Esophagus squamous epithelium (tissue), 5 donors: ENCODE measurements at places on chromosomes 6 and 20.

DNA sequence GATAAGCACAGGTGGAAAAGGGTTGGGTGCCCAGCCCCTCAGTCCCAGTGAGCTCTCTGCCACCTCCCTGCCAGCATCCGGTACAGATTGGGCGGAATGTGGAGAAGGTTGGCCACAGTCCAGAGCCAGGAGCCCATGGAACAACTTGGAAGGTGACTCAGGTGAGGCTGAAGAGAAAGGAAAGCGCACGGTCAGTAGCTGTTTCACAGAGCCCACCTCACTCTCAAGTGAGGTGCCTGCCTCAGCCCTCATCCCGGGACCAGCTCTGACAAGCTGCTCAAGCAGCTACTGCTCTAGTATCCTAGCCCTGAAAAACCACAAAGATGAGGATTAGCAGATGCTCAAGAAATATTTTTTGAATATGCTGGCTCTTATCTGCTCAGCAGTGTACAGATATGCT is 1.1 kb upstream of the MMP24OS start:
- H3K36me3 ChIP-seq = peaks cover 19% of the 10 kb centered on the region
- peaks cover 82% of the 10 kb centered on the region for H3K4me1 ChIP-seq
- DNase-seq = no peak
- no peak overlapping the region for H3K4me3 ChIP-seq

- no peaks in the 10 kb centered on the region for H3K36me3 ChIP-seq
- no peaks in the 10 kb centered on the region for H3K4me1 ChIP-seq
- H3K27ac ChIP-seq = no peak overlapping the region
- no peak overlapping the region for H3K4me3 ChIP-seq
Observed at GRCh38 chr20:10824750-10825500, 151.1 kb upstream of the JAG1 start.

GRCh38 chr6:35650015-35650414 is 38.7 kb downstream of the FKBP5 start:
- peaks cover 35% of the 10 kb centered on the region for H3K4me1 ChIP-seq
- H3K36me3 ChIP-seq = peaks cover 5% of the 10 kb centered on the region
- H3K27me3 ChIP-seq = no peaks in the 10 kb centered on the region
- H3K4me3 ChIP-seq = no peak overlapping the region

GRCh38 chr6:21596949-21597682 is 3.6 kb downstream of the SOX4 start:
- peaks cover 9% of the 10 kb centered on the region for H3K4me1 ChIP-seq
- H3K4me3 ChIP-seq = peak overlapping the region; percentile 75
- H3K27ac ChIP-seq = peak overlapping the region; percentile 92
- H3K36me3 ChIP-seq = no peaks in the 10 kb centered on the region
- no peak for DNase-seq

- DNase-seq = no peak
- H3K4me3 ChIP-seq = no peak overlapping the region
- no peaks in the 10 kb centered on the region for H3K27me3 ChIP-seq
- no peak overlapping the region for H3K27ac ChIP-seq
- H3K4me1 ChIP-seq = no peaks in the 10 kb centered on the region
- no peaks in the 10 kb centered on the region for H3K36me3 ChIP-seq
Observed at GRCh38 chr6:115894426-115894992, 166.2 kb downstream of the FRK start.

GRCh38 chr6:108080010-108080780 is 5.7 kb upstream of the OSTM1 start:
- H3K4me3 ChIP-seq = no peak overlapping the region
- peaks cover 1% of the 10 kb centered on the region for H3K4me1 ChIP-seq
- H3K36me3 ChIP-seq = no peaks in the 10 kb centered on the region
- DNase-seq = no peak

DNA sequence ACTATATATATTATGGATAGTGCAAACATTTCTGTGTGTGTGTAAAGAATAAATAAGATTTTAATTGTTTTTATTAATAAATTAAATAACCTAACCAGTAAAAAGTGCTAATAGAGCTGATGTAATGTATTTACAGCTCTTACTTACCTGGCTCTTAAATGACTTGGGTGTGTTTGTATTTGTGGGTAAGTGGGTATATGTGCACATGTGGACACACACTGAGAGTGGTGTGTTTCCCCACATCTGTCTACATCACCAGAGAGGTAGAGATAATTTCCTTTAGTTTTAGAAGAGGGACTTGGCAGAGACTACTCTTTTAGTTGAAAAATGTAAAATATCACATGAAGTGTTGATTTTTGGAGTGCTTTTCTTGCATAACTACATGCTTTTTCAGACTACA is 76.0 kb downstream of the UST start:
- H3K4me1 ChIP-seq = peaks cover 7% of the 10 kb centered on the region
- no peak overlapping the region for H3K4me3 ChIP-seq
- no peaks in the 10 kb centered on the region for H3K27me3 ChIP-seq

- no peaks in the 10 kb centered on the region for H3K4me1 ChIP-seq
- no peak for DNase-seq
- H3K4me3 ChIP-seq = no peak overlapping the region
- H3K27ac ChIP-seq = peak overlapping the region; percentile 64
Observed at GRCh38 chr6:21856456-21856825, 262.9 kb downstream of the SOX4 start.

DNA sequence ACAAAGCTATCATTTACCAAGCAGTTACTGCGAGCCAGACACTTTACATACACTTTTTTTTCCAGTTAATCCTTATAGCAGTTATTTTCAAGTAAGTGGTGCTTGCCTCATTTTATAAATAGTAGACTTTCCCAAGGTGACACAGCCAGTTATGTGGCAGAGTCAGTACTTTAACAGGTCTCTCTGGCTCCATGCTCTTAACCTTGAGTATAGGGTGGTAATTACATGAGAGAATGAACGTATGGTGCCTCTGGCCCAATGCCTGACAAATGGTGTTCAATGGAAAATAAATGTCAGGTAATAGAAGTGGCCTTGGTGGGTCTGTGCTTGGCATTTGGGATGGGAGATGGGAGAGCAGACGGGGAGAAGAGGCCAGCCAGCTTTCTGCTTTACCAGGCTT is 316.3 kb downstream of the SLC35F1 start:
- no peaks in the 10 kb centered on the region for H3K4me1 ChIP-seq
- DNase-seq = no peak
- H3K4me3 ChIP-seq = no peak overlapping the region
- H3K27ac ChIP-seq = no peak overlapping the region

DNA sequence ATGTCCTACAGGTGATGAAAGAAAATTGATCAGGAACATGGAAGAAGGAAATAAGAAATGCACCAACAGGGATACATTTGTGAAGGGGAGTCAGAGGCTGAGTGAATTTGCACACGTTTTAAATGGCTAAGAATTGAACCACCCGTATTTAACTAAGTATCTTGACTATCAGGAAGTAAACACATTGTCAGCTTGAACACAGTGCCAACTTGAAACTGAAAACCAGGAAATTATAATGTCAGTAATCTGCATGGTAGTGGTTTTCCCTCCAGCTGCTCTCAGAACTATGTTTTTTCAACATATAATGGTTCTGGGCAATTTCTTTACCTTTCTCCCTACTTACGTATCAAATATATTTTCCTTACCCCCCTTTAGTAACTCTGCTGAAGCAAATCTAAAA is 366.5 kb upstream of the POU3F2 start:
- H3K36me3 ChIP-seq = no peaks in the 10 kb centered on the region
- DNase-seq = no peak
- no peaks in the 10 kb centered on the region for H3K27me3 ChIP-seq

DNA sequence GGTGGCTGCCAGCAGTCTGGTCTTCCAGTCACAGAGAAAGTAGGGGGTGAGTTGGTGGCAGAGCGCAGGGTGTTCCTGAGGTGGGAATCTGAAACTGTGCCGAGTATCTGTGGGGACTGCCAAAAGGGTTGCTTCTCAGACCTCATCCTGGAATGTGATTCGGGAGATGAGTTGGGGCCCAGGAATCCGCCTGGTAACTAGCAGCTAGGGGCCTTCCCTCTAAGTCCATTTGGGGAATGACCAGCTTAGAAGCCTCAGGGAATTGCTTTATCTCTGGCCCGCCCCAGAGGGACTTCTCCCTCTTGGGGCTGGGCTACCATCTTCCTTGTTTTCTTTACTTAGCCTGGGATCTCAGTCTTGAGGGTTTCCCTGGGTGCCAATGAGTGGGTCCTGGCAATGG is 49.6 kb downstream of the MOCS1 start:
- DNase-seq = no peak
- H3K4me1 ChIP-seq = peaks cover 37% of the 10 kb centered on the region
- H3K27me3 ChIP-seq = no peaks in the 10 kb centered on the region
- no peaks in the 10 kb centered on the region for H3K36me3 ChIP-seq
- no peak overlapping the region for H3K4me3 ChIP-seq

- H3K27ac ChIP-seq = peak overlapping the region; percentile 71
- peak overlapping the region; percentile 64 for H3K4me3 ChIP-seq
- no peak for DNase-seq
- H3K4me1 ChIP-seq = peaks cover 58% of the 10 kb centered on the region
- peaks cover 17% of the 10 kb centered on the region for H3K36me3 ChIP-seq
- no peaks in the 10 kb centered on the region for H3K27me3 ChIP-seq
Observed at GRCh38 chr20:63736893-63737694, 630 bp downstream of the LIME1 start.

GRCh38 chr20:34843421-34843820 is 18.0 kb upstream of the NCOA6 start:
- H3K36me3 ChIP-seq = peaks cover 4% of the 10 kb centered on the region
- no peaks in the 10 kb centered on the region for H3K27me3 ChIP-seq
- no peaks in the 10 kb centered on the region for H3K4me1 ChIP-seq

DNA sequence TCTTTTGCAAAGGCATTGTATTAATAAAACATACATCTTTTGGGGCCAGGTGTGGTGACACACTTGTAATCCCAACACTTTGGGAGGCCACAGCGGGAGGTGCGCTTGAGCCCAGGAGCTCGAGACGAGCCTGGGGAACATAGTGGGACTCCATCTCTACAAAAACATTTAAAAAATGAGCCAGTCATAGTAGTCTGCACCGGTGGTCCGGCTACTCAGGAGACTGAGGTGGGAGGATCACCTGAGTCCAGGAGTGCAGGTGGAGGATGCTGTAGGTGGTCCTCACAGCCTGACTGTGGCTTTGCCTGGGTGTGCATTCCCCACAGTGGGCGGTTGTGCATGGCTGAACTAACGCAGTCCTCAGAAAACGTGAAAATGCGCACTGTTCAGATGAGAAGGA is 162.5 kb downstream of the DLL1 start:
- H3K36me3 ChIP-seq = no peaks in the 10 kb centered on the region
- peaks cover 33% of the 10 kb centered on the region for H3K4me1 ChIP-seq
- H3K27ac ChIP-seq = no peak overlapping the region

GRCh38 chr6:123393331-123393730 is 243.4 kb downstream of the TRDN start:
- H3K4me1 ChIP-seq = no peaks in the 10 kb centered on the region
- H3K27ac ChIP-seq = no peak overlapping the region
- H3K4me3 ChIP-seq = no peak overlapping the region
- DNase-seq = no peak
- H3K36me3 ChIP-seq = no peaks in the 10 kb centered on the region

DNA sequence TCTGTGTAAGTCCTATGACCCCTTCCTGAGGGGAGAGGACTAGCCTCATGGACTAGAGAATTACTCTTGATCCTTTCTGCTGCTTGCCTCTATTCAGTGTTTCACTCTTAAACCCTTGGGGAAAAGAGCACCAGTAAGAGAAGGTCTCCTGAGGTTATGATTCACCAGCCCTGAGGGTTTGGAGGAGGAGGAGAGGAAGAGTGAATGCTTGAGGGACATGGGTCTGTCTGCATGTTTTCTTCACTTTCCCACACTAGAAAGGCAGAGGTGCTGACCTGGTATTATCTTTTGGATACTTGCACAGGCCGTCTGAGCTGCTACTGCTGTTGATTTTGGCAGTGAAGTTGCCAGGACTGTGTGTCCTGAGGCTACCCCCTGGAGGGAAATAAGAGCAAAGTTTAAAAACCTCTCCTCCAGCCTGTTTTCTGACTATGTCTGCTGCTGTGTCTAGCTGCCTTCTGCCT is 78.3 kb downstream of the CD109 start:
- no peak for DNase-seq
- H3K27me3 ChIP-seq = no peaks in the 10 kb centered on the region
- H3K4me1 ChIP-seq = no peaks in the 10 kb centered on the region
- H3K27ac ChIP-seq = no peak overlapping the region
- no peak overlapping the region for H3K4me3 ChIP-seq

DNA sequence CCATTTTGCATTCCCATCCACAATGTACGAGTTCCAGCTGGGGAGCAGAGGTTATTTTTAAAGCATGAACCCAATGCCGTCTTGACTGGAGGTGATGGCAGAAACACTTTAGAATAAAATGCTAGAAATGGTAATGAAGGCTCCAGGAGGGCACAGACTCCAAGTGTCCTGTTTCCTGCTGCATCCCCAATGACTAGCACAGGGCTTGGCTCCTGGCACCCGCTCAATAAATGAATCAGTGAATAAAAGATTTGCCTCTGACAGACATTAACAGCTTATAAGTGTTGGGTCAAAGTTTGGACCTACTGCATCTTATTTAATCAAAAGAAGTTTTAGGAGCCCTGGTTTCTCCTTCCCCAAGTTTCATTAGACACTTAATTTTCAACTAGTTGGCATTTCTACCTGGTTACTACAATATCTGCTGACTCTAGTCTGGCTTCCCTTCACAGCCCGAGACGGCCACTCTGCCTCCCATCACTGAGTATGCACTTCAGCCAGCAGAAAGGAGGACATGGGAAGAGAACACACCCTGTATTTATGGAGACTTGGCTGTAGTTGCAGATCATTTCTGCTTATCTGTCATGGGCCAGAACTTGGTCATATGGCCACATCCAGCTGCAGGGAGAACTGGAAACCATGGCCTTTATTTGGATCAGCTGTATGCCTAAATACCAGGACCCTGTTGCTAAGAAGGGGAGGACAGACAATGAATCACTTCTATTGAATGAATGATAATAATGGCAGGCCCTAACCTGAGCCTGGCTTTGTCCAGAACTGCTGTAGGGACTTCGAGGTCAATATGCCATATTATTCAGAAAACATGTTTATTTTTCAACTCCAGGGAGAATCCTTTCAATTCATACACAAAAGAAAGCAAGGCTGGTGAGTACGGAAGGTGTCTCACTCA is 63.1 kb downstream of the TTI1 start:
- H3K4me1 ChIP-seq = no peaks in the 10 kb centered on the region
- H3K27me3 ChIP-seq = no peaks in the 10 kb centered on the region
- no peaks in the 10 kb centered on the region for H3K36me3 ChIP-seq
- no peak for DNase-seq
- no peak overlapping the region for H3K27ac ChIP-seq

DNA sequence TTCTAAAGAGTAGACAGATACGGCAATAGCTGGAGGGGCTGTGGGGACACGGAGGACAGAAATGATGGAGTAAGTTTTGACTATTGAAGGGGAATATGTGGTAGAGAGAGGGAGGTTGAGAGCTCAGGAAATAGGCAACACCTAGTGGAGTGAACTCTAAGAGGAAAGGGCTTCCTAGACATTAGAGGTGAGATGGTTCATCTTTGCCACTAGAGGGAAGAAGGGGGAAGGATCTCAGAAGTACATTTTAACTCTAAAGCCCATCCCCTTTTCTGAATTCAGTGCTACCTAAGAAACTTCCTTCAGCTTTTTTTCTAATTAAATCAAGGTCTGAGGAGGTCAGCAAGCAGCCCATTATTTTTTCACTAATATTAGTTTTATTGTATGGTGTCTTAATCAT is 689.4 kb upstream of the MAP3K7 start:
- no peaks in the 10 kb centered on the region for H3K27me3 ChIP-seq
- H3K4me1 ChIP-seq = no peaks in the 10 kb centered on the region
- H3K4me3 ChIP-seq = no peak overlapping the region
- DNase-seq = no peak
- no peak overlapping the region for H3K27ac ChIP-seq

GRCh38 chr6:14922706-14923460 is 323.0 kb upstream of the JARID2 start:
- no peak for DNase-seq
- H3K27me3 ChIP-seq = no peaks in the 10 kb centered on the region
- H3K4me1 ChIP-seq = peaks cover 38% of the 10 kb centered on the region
- H3K4me3 ChIP-seq = no peak overlapping the region
- H3K27ac ChIP-seq = peak overlapping the region; percentile 74
- no peaks in the 10 kb centered on the region for H3K36me3 ChIP-seq
